Posterior vena cava (tissue), 2 donors: ENCODE measurements at places on chromosomes 11 and 22. TPM values are rescaled to one million over a fixed set of nuclear protein-coding genes. Genes with fewer than 3 reads are reported as not detected.

The DDTL gene
- total RNA-seq: 0.90 TPM

The THYN1 gene
- total RNA-seq: 37.3 TPM

The KLHL35 gene
- total RNA-seq: 0.67 TPM

- DNase-seq: no peak
Observed at GRCh38 chr11:92765082-92765840, 204.2 kb upstream of the MTNR1B start.

DNA sequence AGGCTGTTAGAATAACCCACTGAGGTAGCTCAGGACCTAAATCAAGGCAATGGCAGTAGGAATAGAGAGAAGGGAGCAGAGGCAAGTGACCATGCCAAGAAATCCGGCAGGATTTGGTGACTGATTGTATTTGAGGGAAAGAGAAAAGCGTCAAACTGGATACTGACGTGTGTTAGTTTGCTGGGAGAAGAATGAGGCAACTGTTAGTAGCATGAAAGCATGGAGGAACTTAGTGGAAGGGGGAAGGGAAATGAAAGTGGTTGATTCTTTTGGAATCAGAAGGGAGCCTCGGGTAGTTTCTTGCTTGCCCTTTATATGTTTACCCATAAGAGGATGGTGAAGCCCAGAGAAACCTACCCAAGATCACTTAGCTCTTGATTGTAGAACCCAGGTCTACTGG lies 8.3 kb downstream of the PPFIBP2 start:
- DNase-seq: no peak
